ENCODE measurements at places on chromosomes 11 and 22. TPM values are rescaled to one million over a fixed set of nuclear protein-coding genes. Genes with fewer than 3 reads are reported as not detected.

DNA sequence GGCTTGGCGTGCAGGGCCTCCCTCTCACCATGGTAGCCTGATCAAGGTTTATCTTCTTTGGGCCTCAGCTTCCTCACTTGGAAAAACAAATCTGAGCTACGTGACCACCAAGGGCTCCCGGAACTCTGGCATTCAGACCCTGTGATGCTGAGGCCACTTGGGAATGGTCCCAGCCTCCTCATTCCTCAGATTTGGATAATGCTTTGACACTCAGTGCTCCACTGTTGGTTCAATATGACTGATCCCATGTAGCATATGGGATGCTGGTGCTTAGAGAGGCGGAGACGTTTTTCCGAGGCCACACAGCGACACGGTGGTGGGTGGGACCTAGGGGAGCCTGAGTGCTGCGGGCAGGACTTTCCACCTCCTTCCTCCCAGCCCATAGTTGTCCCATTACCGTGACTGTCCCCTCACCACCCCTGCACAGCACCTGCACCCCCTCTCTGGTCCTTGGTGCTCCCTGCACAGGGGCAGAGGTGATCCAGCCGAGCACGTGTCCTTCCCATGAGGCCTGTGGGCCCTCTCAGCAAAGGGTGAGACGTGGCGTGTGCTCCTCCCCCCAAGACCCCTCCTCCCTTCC lies 23.1 kb downstream of the MB start:
- H3K36me3 ChIP-seq: no peaks in the 10 kb centered on the region
- no peak overlapping the region for H3K27ac ChIP-seq
- peaks cover 15% of the 10 kb centered on the region for H3K4me1 ChIP-seq

GRCh38 chr11:82631722-82632630 lies 101.7 kb downstream of the FAM181B start:
- H3K27ac ChIP-seq: no peak overlapping the region
- peaks cover 8% of the 10 kb centered on the region for H3K27me3 ChIP-seq
- H3K4me1 ChIP-seq: no peaks in the 10 kb centered on the region
- H3K36me3 ChIP-seq: no peaks in the 10 kb centered on the region
- H3K4me3 ChIP-seq: no peak overlapping the region

ARHGAP42 gene
- total RNA-seq: 15.1 TPM

HEPHL1 gene
- total RNA-seq: not detected

All from chondrocyte (in vitro differentiated cells).